Renal pelvis (tissue), 12 donors: ENCODE measurements at places on chromosomes 2 and 18. TPM values are rescaled to one million over a fixed set of nuclear protein-coding genes. Genes with fewer than 3 reads are reported as not detected.

Gene ERLEC1
- 65.4 TPM for polyA plus RNA-seq

DNA sequence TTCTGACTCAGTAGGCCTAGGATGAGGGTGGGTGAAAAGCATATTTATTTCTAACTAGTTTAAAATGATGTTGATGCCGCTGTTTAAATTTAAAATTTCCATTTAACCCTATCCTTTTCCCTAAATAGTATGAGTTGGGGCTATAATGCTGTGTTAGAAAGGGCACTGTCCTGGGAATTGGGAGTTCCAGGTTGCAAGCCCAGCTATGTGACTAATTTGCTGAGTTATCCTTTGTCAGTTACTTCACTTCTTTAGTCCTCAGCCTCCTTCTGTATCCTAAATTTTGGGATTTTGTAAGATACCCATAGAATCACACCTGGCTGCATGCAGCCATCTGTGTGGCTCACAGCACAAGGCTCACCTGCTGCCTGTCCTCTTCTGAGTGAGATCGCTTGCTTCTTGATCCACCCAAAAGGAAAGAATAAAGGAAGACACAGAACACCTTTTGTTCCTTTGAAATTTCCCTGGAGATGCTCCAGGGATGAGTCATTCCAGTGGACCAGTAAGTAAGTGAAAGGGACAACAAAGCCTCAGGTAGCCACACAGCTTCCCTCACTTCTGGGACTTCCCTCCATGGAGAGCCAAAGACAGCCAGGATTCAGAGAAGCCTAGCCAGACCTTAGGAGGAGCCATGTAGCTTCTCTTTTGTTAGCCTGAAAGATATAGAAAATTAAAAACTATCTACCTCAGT, 97.2 kb downstream of the DTNA start:
- no peak for DNase-seq

- no peak for DNase-seq
Measured at GRCh38 chr2:9203006-9203405, 3.6 kb upstream of the ASAP2 start.

GRCh38 chr2:229485857-229486256, 214.8 kb upstream of the PID1 start:
- DNase-seq: no peak

- DNase-seq: no peak
Measured at GRCh38 chr2:219281588-219281987, 2.4 kb downstream of the DNAJB2 start.

- no peak for DNase-seq
Measured at GRCh38 chr2:46276642-46277041, 20.6 kb upstream of the EPAS1 start.

Gene ABCB11
- polyA plus RNA-seq: 0.09 TPM

DNA sequence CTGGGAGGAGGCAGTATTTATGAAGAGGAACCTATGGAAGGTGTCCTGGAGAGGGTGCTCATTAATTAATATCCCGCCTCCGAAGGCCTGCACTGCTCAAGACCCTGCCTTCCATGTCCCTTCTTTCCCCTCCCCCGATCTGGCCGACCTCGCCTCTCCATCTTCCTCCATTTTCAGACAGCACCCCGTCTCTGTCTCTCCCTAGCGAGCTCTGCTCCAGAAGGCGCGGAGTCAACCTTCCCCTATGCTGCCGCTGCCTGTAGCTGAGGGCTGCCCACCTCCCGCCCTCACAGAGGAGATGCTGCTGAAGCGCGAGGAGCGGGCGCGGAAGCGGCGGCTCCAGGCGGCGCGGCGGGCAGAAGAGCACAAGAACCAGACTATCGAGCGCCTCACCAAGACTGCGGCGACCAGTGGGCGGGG, 1.1 kb upstream of the WBP1 start:
- no peak for DNase-seq

- DNase-seq: peak; percentile 64
Measured at GRCh38 chr2:64277101-64277849, 133.1 kb upstream of the PELI1 start.

- DNase-seq: no peak
Measured at GRCh38 chr2:105678346-105678745, 66.4 kb upstream of the NCK2 start.

- DNase-seq: no peak
Measured at GRCh38 chr2:109676346-109676902, 62.3 kb downstream of the SOWAHC start.

Gene RBKS
- 8.4 TPM for polyA plus RNA-seq

Gene LRP1B
- 1.3 TPM for polyA plus RNA-seq

DNA sequence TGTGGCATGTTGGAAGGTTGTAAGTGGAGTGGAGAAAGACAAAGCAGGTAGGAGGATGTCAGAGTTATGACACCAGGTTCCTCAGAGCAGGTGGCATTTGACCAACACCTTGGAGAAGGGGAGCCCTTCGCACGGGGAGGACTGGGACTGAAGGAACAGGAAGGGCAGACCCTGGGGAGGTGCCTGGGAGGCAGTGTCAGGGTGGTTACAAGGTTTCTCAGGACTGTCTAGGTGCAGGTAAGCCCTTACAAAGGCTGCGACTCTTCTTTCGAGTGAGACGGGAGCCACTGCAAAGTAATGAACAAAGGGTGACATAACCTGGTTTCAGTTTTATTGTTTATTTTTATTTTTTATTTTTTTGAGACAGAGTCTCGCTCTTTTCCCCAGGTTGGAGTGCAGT, 84.6 kb downstream of the EIF2AK3 start:
- no peak for DNase-seq

Gene COLEC12
- 25.4 TPM for polyA plus RNA-seq

DNA sequence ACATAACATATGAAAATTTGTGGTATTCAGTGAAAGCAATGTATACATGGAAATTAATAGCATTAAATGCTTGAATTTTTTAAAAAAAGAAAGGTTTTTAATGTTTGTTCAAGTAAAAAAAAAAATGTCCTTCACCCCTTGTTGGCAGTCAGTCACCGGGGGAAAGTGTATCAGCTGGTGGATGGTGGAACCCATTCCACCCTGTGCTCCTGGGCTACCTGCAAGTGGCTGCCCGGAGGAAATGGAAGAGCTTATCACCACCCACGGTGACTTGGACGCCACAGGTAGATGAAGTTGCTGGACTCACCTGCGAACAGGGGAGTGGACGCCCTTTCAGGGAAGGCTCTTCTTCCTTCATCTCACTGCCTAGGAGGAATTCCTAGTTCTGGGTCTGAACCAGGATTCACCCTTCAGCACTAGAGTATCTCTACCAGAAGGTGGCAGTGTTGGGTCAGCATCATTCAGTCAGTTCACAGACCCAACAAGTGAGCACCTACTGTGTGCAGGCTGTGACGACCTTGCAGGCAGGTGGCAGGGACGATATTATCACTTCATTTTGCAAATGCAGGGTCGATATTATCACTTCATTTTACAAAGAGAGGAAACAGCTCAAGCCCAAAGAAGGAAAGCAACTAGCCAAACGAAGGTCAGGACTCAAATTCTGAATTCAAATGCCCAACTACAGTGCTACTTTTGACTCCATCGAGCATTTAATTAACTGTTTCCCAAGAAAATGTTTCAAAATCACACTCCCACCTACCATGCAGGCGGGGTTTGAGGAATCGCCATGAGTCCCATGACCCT, 35.8 kb downstream of the CIB4 start:
- no peak for DNase-seq

- DNase-seq: no peak
Measured at GRCh38 chr18:23209796-23210195, 74.5 kb downstream of the CABLES1 start.

Gene PSD4
- 12.0 TPM for polyA plus RNA-seq

GRCh38 chr2:231191896-231192872, 6.2 kb upstream of the ARMC9 start:
- DNase-seq: peak; percentile 92

DNA sequence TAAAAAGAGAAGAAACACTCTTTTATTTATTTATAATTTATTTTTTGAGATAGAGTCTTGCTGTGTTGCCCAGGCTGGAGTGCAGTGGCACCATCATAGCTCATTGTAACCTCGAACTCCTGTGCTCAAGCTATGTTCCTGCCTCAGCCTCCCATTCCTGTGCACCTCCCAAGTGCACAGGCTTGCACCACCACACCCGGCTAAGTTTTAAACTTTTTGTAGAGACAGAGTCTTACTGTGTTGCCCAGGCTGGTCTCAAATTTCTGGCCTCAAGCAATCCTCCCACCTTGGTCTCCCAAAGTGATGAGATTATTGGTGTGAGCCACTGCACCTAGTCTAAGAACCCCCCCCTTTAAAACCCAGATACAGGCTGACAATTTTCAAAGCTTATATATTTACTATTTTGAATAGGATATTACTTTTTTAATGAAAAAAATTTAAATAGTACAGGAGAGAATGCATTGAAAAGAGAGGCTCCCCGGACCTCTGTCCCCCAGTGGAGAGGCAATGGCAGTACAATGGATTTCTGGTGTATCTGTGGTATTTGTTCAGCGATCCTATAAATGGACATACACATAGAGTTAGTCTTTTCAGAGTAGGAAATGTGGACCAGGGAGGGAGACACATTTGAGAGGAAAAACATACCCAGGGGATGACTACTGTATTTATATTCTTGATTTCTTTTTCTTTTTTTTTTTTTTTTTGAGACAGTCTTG, 48.1 kb upstream of the CNOT11 start:
- DNase-seq: no peak

DNA sequence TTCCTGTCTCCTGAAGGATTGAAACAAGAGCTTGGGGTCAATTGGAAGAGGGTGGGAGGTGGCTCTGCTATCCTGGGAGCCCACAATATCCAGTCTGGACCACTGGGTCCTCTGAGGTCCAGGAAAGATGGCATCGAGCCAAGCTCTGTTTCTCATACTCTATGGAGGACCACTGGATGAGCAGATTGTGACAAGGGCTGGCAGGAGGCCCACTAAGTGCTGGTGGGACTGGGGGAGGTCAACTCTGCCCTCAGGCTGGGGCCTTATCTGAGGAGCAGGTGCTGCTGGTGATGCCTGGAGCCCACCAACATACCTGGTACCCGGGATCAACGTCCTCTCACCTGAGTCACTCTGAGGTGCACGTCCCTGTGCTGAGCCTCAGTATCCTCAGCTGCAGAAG, 142.4 kb downstream of the NDUFA10 start:
- DNase-seq: no peak

DNA sequence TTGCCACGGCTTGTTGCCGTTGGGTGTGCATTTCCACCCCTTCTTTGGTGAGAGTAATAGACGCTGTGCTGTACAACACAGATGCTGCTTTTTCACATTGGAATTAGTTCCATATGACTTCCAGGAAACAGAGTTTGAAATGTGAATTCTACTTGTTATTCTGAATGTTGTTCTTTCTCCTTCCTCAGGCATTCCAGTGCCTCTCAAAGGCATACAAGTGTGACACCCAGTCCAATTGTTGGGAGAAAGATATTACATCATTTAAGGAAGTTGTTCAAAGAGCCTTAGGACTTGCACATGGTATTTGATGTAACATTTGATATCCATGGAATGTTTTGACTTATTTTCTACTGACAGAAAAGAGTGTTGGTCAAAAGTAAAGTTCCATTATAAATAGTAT, 134.4 kb upstream of the LTBP1 start:
- DNase-seq: no peak

Gene EVA1A
- 13.1 TPM for polyA plus RNA-seq

GRCh38 chr2:178241844-178242551, 47.7 kb downstream of the OSBPL6 start:
- DNase-seq: peak; percentile 60

DNA sequence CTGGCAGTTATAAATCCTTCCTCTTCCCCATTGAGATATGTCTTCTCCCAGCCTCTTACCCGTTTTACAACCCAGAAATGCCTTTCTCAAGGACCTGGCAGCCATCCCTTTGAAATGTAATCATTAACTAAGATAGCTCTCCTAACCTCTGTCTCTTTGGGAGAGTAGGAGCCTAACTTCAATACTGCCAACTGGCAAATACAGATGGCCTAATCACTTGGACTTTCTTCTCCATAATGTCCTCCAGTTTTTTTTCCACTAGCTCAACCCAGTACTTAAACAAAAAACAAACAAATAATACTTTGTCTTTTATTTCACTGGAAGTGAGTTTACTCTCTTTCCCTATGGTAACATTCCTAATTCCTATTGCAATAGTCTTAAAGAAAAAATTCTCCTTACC, 1391.1 kb downstream of the SUCLG1 start:
- DNase-seq: no peak

Gene ASB1
- polyA plus RNA-seq: 27.4 TPM

GRCh38 chr2:109636317-109636716, 22.2 kb downstream of the SOWAHC start:
- no peak for DNase-seq

Gene NCKAP1
- polyA plus RNA-seq: 117 TPM

- no peak for DNase-seq
Measured at GRCh38 chr2:64610316-64610855, 43.3 kb downstream of the SERTAD2 start.

GRCh38 chr2:20549691-20550348, 101.1 kb downstream of the HS1BP3 start:
- no peak for DNase-seq
